ENCODE measurements at places on chromosomes 5 and 9. TPM values are rescaled to one million over a fixed set of nuclear protein-coding genes. Genes with fewer than 3 reads are reported as not detected.

DNA sequence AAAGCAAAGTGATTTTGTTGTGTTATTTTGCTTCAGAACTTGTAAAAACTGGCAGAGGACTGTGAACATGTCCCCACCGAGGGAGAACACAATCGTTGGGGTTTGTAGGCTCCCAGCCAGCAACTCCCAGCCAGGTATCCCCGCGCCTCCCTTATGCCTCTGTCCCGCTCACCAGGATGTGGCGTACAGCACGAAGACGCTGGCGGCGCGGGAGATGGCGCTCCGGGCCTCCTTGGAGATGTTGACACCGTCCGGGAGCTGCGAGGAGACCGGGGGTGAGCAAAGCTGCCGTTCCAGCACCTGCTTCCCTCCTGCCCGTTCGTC, 630 bp downstream of the POLE3 start:
- no peak for DNase-seq

- DNase-seq, result no peak
These were observed 563.5 kb downstream of the PRR16 start for GRCh38 chr5:121027636-121028035.

The SEMA6A gene
- total RNA-seq, result 0.92 TPM

DNA sequence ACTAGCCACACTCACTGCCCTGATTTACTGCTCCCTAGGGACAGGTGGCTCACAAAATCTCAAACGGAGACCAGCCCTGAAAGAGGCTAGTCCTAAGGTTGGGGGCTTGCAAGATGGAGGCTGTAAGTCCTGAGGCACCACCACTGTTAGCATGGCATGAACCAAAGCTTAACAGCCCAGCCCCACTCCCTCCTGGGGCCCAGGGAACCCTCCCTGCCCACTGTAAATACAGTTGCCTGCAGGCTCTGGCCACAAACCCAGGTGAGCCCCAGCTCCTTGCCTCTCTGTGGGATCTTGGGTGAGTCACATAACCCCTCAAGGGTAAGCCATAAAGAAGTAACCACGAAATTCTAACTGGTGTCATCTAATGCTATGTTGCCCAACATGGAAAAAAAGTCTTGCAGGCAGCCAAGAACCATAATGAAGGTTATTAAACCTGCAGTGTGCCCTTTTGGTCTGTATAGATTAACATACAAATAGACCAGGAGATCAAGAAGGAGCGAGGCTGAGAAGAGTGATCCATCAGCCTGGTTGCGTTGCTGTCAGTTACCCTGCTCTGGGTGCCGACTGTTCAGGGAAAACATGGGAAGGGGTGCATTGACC, 1.7 kb upstream of the POMT1 start:
- DNase-seq, result peak; percentile 41

DNA sequence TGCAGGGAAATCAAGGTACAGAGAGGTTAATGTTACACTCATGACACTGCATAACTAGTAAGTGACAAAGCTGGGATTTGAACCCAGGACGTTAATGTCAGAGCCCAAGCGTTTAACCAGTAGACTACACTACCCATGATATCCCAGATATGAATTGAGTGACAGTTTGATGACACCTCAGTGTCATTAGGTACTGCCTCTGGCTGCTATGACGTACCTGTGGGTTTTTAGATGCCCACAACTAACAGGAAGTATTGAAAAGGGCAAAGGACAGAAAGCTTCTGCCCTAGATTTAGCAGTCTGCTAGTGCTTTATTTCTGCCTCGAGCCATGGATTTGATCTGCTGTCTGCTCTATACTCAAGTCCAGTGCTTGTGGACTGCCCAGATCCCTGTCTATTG, 56.2 kb downstream of the GLRA1 start:
- DNase-seq, result no peak

- no peak for DNase-seq
These were observed 130.9 kb downstream of the SNCAIP start for GRCh38 chr5:122442938-122443337.

The PCDHB13 gene
- total RNA-seq, result 0.08 TPM

GRCh38 chr5:122581629-122582028, 193.3 kb upstream of the SNX2 start:
- DNase-seq, result no peak

Measured in activated T-cell treated with anti-CD3 and anti-CD28 coated beads, Interleukin-2, amount 50 U/mL, for 4 hours (primary cell).